Germinal center (tissue), 1 donor: ENCODE measurements at places on chromosomes 1 and 21.

DNA sequence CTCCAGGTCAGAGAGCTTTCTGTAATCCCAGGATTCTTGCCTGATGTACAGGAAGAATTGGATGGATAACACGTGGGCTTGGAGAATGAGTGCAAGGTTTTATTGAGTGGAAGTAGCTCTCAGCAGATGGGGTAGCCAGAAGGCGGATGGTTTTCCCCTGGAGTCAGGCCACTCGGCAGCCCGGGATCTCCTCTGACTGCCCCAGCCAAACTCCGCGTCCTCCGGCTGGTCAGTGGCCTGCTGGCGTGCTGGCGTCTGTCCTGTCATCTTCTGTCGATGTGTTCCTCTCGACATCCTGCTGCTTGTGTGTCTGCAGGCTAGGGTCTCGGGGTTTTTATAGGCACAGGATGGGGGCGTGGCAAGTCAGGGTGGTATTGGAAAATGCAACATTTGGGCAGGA is 27.4 kb upstream of the GJA9 start:
- DNase-seq, result no peak

GRCh38 chr1:164716992-164717703 is 158.2 kb downstream of the PBX1 start:
- DNase-seq, result peak; percentile 11

- no peak for DNase-seq
Measured at GRCh38 chr1:57362480-57362879, 61.4 kb downstream of the DAB1 start.

DNA sequence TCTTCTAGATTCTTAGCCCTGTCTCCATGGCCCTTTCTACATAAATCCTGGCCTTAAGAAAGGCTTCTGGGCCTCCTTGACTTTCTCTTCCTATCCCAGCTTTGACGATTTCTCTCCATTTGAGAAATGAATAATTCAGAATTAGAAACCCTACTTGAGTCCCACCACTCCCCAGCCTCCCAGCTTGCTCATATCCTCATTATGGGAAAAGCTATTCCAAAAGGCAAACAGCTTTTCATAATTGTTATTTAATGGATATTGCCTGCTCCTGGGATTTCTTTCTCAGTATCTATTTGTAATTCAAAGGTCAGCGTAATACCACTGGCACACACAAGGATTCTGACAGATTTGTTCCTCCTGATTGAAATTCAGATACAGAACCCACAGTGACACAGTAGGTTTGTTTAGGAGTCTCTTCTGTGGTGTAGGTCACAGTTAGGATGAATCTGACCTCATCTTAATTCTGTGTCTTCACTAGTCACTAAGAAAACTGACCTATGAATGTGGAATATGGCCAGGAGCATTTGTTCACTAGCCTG is 121.3 kb downstream of the GRIK1 start:
- no peak for DNase-seq

DNA sequence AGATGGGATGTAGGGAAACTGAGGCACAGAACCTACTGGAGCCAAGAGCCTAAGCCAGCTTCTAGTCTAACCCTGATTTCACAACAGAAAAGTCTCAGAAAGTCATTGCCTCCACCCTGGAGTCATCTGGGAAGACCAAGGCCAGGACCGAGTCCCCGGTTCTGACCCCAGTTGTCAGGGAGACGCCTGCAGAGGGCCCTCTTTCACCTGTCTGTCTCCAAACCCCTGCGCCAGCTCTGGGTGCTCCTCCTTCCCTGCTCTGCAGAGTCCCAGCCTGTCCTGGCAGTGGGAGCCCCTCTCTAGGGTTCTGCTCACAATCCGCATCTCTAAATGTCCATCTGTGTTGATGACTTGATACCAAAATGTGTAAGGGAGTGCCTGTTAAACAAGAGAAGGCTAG is 149.7 kb downstream of the PGBD5 start:
- DNase-seq, result no peak

DNA sequence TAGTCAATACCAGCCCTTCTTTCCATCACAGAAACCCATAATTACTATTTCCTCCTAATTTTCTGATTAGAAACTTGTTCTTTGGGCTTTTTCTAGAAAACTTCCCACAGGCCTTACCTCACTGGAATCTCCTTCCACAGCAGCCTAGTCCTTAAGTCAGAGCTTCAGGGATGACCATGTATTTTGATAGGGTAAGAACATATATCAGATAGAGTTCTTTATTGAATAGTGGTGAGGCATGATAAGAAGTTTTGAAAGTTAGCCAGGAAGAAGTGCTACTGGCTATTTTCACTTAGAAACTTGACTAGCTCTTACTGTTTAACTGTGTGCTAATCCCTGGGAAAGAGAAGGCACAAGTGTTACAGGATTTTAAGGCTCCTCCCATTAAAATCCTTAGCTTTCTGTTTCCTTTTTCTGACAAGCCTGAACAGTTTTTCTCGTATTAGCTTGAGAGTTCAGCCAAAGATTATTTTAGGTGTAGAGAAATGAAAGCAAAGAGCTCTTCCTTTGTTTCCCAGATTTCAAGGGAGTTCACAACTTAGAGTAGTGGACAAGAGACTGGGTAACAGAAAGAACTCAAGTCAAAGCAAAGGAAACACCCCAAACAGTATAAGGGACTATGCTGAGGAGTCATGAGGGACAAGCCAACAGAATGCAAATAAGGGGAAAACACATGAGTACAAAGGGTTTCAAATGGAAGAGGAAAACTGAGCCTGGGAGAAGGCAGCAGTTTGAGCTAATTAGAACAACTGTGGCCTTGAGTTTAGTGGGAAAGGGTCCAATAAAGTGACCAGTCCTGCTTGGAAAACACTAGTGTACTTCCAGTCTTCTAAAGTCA is 37.2 kb upstream of the AIM2 start:
- DNase-seq, result no peak

- no peak for DNase-seq
Measured at GRCh38 chr1:238664139-238664538, 722.2 kb upstream of the CHRM3 start.

DNA sequence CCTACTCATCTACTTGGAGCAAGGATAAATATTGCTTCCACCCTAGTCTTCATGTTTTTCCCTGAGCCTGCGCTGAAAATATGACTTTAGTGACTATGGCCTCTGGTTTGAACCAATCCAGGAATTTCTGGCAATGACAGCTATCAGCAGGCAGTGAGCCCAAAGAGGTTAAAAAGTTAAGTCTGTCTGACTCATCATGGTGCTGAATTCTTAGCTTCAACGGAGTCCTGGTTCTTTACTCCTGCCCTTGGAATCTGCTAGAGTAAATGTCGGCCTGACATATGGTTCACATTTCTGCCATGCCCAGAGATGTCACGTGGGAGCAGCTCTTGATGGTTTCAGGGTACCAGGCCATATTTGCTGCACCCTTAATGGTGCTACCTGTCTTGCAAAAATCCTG is 351.6 kb upstream of the PLXNA2 start:
- DNase-seq, result no peak

GRCh38 chr1:214573386-214574318 is 22.2 kb upstream of the PTPN14 start:
- DNase-seq, result no peak

DNA sequence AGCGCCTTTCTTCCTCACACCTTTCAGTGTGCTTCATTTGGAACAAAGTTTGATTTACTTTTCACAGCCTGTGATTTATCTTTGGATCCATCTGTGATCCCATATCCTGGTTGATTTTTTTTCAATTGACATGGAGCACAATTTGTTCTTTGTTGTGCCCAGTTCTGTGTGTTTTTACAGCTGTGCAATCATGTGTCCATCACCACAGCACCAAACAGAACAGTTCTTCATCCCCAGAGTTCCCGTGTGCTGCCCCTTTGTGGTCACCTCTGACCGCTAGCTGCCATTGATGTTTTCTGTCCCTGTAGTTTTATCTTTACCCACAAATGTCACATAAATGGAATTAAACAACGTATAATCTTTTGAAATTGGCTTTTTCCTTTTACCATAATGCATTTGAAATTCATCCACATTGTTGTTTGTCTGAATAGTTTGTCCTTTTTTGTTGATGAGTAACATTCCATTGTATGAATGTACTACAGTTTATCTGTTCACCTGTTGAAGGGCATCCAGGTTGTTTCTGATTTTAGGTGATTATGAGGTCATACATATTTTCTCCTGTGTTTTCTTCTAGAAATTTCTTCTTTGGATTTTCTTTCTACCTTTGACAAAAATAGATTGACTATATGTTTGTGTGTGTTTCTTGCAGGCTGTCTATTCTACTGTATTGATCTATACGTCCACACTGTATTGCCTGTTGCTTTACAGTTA is 17.4 kb downstream of the MIGA1 start:
- no peak for DNase-seq
